ENCODE measurements at places on chromosomes 7 and 10.

DNA sequence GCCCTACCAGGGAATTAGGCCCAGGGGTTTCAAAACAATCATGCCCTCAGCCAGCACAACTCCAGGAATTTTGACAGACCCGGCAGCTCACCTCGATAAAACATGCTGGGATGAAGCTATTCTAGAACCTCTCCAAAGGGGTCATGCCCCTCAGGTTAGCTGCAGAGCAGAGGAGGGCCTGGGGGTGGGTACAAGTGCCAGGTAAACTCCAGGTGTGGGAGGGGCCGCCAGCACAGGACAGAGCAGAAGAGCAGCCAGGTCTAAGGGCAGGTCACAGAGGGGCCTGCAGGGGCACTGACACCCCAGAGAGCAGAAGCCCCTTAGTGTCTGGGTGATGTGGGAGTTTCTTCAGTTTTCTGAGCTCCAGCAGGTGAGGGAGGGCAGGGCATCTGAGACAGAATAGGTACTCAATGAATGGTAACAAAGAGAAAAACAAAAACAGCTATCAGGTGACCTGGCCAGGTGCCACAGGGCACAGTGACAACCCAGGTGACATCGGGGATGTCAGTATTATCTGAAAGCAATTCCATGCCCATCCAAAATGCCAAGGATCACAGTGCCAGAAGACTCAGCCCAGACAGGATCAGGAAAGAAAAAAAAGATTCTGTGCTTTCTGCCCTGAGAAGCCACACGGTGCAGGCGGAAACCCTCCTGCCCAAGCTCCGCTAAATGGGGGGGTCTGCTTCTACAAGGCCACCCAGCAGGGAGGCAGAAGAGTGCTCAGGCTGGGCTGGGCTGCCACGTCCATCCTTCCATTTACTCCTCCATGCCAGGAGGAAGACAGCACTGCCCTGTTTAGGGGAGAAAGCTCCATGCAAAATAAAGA, 104.5 kb downstream of the TNS3 start:
- peaks cover 17% of the 10 kb centered on the region for H3K4me1 ChIP-seq
- H3K27ac ChIP-seq = no peak overlapping the region
- no peak for DNase-seq
- H3K4me3 ChIP-seq = no peak overlapping the region
- H3K27me3 ChIP-seq = no peaks in the 10 kb centered on the region

DNA sequence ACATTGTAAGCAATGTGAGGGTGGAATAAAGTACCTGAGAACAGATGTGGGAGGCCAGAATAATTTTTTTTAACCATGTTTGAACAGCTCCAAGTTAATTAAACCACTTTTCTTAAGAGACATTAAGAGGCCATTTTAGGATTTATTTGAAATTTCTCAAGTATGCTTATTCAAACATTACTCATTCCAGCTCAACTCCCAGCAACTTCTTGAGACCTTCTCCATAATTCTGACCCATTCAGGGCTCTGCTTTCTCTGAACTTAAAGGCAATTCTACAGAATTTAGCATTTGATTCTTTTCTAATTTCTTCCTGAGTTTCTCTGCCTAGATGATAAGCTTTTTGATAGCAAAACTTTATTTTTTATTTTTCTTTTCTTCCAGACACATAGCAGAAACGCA, 314.5 kb downstream of the CAMK1D start:
- no peaks in the 10 kb centered on the region for H3K36me3 ChIP-seq
- no peak overlapping the region for H3K4me3 ChIP-seq
- H3K27me3 ChIP-seq = no peaks in the 10 kb centered on the region

DNA sequence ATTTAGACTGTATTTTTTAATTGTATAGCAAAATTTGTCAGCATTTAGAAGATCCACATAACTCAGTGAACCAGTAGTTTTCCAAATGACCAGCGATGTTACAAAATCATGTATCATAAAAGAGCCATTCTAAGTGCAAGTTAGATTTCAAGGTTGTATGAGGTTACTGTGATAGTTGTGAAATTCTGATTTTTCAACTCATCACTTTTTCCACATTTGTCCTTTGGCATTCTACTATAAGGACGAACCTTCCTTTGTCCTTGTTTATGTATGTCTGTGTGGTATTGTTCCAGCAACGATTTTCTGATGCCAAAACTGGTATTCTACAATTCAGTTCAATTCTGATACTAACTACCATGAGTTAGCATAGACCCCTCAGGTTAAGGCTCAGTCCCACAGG, 64.2 kb downstream of the TAX1BP1 start:
- H3K4me3 ChIP-seq = no peak overlapping the region
- no peaks in the 10 kb centered on the region for H3K27me3 ChIP-seq
- no peak overlapping the region for H3K27ac ChIP-seq
- no peaks in the 10 kb centered on the region for H3K36me3 ChIP-seq

GRCh38 chr7:142450206-142450605, 192.3 kb upstream of the PRSS58 start:
- DNase-seq = no peak
- no peak overlapping the region for H3K27ac ChIP-seq
- H3K4me1 ChIP-seq = no peaks in the 10 kb centered on the region
- no peak overlapping the region for H3K4me3 ChIP-seq
- H3K27me3 ChIP-seq = no peaks in the 10 kb centered on the region

- H3K27me3 ChIP-seq = no peaks in the 10 kb centered on the region
- H3K4me1 ChIP-seq = peaks cover 16% of the 10 kb centered on the region
- H3K4me3 ChIP-seq = no peak overlapping the region
- H3K36me3 ChIP-seq = no peaks in the 10 kb centered on the region
- peak overlapping the region; percentile 95 for H3K27ac ChIP-seq
These were observed 11.1 kb downstream of the ADIRF start for GRCh38 chr10:86979296-86979818.

- H3K4me3 ChIP-seq = no peak overlapping the region
- H3K27ac ChIP-seq = no peak overlapping the region
- H3K27me3 ChIP-seq = no peaks in the 10 kb centered on the region
- no peaks in the 10 kb centered on the region for H3K36me3 ChIP-seq
- peaks cover 20% of the 10 kb centered on the region for H3K4me1 ChIP-seq
These were observed 130.9 kb upstream of the ANKRD1 start for GRCh38 chr10:91051829-91052228.

Measured in ascending aorta (tissue), 2 donors.